ENCODE measurements at places on chromosomes 3 and 15.
A peak's percentile ranks its signal among the peaks of the same experiment; 100 is the strongest.

GRCh38 chr15:57356636-57357035, 19.7 kb upstream of the CGNL1 start:
- no peak for DNase-seq

DNA sequence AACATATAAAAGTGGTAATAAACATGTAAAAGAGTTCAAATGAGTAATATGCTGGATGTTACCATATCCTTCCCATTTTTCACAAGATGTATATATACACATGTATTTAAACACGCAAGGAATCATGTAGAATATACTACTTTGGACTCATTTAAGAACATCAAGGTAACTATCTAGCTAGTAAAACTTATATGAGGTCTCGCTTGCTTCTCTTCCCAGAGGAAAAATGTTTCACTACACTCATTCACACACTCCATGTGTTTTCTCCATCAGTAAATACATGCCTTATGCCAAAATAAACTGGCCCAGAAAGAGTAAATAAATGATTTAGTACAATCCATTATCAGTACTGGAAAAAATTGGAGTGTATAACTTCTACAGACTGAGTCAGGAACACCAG, 229.2 kb upstream of the MME start:
- DNase-seq, result no peak

DNA sequence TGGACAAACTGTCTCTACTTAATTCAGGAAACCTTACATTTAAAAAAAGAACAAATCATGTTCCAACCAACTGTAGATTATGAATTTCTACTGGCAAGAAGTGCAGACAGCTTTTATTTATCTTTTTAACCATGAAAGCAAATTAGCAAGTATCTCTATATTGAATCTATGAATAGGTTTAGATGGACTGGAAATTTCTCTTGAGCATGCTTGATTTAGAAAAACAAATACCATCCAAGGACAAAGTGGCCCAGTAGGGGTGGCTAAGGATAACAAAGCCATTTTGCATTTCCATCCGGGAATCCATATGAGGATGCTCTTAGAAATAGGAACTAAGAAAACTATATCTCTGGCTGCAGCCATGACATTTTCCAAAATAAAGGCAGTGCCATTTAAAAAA, 150.6 kb downstream of the KCNMB2 start:
- DNase-seq, result no peak

DNA sequence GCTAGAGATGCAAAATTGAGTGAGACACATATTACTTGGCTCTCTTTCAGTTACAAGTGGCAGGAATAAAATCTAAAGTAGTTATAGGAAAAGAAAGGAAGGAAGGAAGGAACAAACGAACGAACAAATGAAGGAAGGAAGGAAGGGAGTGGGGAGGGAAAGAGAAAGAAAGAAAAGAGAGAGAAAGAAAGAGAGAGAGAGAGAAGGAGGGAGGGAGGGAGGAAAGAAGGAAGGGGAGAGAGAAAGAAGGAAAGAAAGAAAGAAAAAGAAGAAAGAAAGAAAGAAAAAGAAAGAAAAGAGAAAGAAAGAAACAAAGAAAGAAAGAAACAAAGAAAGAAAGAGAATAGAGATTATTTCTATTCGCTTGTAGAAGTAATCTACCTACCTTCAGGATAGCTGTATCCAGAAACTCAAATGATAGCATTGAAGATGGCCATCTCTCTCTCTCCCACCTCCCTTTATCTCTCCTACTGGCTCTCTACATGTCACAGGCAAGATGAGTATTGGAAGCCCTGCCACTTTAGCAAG, 229.7 kb upstream of the TLE3 start:
- DNase-seq, result no peak

- DNase-seq, result no peak
Measured at GRCh38 chr3:167467848-167468611, 5.8 kb downstream of the SERPINI2 start.

DNA sequence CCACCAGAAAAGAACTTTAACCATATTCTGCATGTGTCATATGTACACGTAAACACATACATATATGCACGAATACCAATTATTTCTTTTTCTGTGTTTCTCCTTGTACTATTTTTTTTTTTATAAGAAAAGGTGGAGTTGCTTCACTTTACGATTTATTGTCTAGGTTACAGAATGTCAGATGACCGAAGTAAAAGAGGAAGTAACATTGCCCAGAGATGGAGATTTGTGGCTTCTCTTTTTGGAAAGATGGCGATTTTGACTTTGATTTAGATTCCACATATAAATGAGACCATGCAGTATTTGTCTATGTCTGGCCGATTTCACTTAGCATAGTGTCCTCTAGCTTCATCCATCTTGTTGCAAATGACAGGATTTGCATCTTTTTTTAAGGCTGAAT, 293.1 kb downstream of the SV2B start:
- no peak for DNase-seq

DNA sequence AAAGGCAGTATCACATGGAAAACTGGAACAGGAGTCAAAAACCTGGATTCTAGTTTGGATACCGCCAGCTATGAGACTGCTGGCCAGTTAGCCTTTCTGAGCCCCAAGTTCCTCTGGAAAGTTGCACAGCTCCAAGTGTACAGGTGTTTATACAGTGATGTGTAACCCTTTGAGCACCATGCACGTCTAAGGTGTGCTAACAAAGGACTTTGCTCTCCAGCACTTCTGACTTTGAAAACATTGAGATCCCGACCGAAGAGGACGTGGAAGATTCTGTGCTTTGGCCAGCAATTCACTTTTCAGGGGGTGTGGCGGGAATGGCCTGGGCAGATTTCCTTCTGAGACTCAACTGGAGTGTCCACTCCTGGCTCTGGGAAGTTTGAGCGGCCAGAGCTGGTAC, 45.8 kb upstream of the UMPS start:
- no peak for DNase-seq

- no peak for DNase-seq
Measured at GRCh38 chr3:167160781-167161180, 219.3 kb downstream of the ZBBX start.

DNA sequence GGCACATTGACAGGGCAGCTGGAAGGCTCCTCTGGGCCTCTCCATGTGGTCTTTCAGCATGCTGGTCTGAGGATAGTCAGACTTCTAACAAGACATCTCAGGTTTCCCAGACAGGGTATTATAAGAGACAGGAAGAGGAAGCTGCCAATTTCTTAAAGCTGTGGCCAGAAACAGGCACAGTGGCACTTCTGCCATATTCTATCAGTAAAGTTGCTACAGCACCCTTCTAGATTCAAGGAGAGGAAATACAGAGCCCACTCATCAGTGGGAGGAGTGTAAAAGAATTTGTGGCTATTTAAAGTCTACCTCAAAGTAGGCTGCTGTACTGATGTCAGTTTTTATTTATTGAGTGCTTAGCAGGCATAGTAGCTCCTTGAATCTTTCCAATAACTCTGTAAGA, 55.5 kb downstream of the BTD start:
- DNase-seq, result no peak

- DNase-seq, result no peak
Measured at GRCh38 chr15:70347321-70348225, 249.9 kb upstream of the TLE3 start.

DNA sequence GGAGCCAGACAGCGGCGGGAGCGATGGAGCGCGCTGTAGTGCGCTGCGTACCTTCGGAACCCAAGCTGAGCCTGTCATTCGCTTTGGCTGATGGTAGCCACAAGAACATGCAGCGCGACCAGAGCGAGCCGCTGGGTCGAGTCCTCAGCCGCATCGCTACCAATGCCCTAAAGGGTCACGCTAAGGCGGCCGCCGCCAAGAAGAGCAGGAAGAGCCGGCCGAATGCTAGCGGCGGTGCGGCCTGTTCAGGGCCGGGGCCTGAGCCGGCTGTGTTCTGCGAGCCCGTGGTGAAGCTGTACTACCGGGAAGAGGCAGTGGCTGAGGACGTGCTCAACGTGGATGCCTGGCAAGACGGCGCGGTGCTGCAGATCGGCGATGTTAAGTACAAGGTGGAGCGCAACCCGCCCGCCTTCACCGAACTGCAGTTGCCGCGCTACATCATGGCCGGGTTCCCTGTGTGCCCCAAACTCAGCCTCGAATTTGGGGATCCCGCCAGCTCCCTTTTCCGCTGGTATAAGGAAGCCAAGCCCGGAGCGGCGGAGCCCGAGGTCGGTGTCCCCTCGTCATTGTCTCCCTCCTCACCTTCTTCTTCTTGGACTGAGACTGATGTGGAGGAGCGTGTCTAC, 498 bp downstream of the PDE12 start:
- no peak for DNase-seq

DNA sequence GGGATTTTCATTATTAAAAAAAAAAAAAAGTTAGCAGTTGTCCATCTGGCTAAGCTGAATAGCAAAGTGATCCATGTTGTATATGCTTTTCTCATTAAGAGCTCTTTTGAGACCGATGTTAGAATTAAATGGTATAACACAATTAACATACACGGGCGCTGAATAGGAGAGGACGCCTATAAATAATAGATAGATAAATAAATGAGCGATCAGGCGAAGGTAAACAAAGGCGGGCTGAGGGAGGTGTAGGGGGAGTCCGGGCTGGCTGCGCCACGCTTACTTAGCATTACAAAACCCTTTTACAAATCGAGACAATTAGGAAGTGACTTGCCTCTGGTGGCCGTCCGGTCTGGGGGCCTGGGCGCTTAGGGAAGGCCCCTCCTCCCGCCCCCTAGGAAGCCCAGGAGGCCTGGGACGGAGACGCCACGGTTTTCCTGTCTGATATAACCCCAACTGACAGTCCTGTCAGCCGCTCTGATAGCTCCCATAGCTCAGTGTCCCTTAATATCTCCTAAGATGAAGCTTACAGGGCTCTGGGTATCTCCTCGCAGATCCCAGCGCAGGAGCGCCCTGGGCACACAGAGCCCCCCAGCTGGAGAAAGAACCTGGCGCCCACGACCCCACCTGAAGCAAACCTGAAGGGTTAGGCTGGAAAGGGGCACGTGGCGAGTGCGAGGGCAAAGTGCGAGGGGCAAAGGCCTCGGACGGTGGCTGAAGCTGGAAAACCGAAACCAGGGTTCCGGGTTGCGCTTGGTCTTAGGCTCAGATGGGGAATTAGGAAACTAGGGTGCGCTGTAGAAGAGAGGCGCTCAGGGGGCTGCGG, 3.6 kb downstream of the SOX14 start:
- DNase-seq, result no peak

- no peak for DNase-seq
Measured at GRCh38 chr3:169146179-169146665, 517.3 kb downstream of the MECOM start.

DNA sequence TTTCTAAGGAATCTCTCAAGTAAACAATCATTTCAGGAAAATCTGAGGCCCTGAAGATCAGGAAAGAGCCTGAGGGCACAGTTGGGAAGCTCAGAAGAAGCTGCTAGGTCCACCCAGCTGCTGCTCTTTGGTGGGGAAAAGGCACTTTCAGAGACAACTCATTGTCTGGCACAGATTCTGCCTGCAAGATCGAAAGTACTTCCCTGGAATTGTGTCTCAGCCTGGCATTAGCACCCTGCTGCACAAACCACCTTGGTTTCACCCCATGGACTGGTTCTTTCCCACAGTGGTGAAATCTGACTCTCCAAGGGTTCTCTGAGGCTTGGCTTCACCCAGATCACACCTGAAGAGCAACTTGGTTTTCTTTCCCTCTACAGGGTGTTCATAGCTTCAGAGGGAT, 18.7 kb downstream of the THRB start:
- no peak for DNase-seq

GRCh38 chr3:59996056-59996455, 946.2 kb upstream of the CFAP20DC start:
- no peak for DNase-seq

DNA sequence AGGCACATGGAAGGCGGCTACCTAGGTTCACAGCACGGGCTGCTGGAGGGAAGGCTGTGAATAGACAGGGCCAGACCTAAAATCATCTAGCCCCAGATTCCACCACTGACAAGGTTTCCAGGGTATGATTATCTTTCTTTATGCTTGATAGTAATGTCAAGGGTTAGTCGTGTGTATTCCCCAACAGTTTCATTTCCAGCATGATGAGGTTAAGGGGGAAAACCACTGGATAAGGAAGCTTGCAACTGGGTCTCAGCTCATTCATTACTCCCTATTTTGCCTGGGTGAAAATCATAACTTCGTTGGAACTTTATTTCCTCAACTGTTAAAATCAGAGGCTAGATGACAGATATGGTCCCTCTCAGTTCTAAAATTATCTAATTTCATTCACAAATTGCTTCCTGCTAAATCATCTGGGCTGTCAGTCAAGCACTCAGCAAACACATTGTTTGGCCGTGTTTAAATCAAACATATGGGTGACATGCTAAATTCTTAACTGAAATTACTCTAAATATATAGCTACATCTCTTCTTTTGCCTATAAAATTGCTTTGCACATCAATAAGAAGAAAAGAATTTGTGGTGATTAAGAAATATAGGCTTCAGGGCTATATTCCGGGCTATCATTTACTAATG, 111.7 kb downstream of the CYP19A1 start:
- no peak for DNase-seq

GRCh38 chr3:185081521-185081920, 71.3 kb downstream of the C3orf70 start:
- DNase-seq, result no peak

- DNase-seq, result no peak
Measured at GRCh38 chr3:108485146-108485545, 25.2 kb downstream of the MYH15 start.

- DNase-seq, result no peak
Measured at GRCh38 chr15:29465196-29465595, 195.6 kb upstream of the NSMCE3 start.

- no peak for DNase-seq
Measured at GRCh38 chr3:99952306-99952705, 134.6 kb downstream of the CMSS1 start.

- DNase-seq, result no peak
Measured at GRCh38 chr3:152292366-152292765, 23.6 kb downstream of the MBNL1 start.

- no peak for DNase-seq
Measured at GRCh38 chr3:126149960-126150515, 30.3 kb downstream of the ALDH1L1 start.

DNA sequence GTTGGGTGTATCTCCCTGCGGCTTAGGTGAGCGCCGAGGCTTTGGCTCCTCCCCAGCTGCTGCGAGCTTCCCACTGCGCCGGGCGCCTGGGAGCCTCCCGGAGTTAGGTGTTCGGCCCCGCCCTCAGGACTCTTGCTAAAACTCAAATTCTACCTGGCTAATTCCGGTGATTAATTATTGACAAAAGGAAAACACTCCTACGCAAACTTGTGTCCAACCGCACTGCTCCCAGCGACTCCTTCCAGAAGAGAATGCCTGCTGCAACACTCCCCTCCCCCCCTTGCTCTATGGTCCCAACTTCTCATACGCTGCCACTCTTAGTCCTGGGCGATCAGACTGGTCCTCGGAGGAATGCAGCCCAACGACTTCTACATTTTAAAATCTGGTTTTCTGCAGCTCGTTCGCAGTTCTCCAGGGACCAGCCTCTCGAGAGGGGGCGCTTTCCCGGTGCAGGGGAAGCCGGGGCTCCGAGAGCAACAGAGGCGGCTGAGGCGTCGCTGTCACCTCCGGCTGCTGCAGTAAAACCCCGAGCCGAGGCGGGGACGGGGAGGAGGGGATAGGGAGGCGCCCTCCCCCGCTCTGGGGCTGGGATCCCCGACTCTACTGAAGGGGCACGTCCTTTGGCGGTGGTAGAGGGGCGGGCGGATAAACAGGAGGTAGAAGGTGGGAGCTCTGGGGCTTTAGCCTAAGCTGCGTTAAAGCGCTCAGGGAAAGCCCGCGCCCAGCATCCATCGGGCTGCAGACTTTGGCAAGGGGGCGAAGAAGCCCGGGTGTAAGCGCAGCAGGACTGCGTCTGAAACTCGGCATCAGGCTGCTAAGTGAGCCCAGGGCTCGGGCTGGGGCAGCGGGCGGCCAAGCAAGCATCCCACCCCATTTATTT, at the start of gene SPTSSB:
SPTSSB (minus strand) TSS at position 77 of the 880 bp plus-strand sequence. CDS start 25,194 bp downstream, outside the sequence.
- peak; percentile 36 for DNase-seq

GRCh38 chr3:52069855-52070254, 13.5 kb upstream of the DUSP7 start:
- no peak for DNase-seq

- no peak for DNase-seq
Measured at GRCh38 chr3:31974471-31974870, 6.6 kb downstream of the OSBPL10 start.
